ENCODE measurements at places on chromosomes 4 and X.

DNA sequence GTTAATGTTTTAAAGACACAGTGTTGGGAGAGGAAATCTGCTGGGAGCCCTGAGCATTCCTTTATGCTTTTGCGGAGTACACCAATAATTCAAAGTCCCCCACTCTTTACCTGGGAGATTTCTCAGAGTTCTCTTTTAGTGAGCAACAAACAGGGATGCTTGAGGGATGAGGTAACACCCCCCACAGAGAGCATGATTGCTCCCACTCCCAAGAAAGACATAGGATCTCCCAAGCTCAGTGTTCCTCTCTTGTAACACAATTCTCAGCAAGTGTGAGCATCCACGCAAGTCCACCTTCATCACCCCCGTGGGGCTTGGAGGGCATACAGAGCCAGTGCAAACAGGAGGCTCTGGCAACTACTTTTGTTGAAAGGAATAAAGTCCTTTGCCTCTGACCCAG lies 36.1 kb downstream of the GSPT2 start:
- H3K4me3 ChIP-seq = no peak overlapping the region
- H3K36me3 ChIP-seq = no peaks in the 10 kb centered on the region
- H3K27ac ChIP-seq = no peak overlapping the region
- H3K4me1 ChIP-seq = no peaks in the 10 kb centered on the region
- peaks cover 5% of the 10 kb centered on the region for H3K27me3 ChIP-seq
- DNase-seq = no peak

DNA sequence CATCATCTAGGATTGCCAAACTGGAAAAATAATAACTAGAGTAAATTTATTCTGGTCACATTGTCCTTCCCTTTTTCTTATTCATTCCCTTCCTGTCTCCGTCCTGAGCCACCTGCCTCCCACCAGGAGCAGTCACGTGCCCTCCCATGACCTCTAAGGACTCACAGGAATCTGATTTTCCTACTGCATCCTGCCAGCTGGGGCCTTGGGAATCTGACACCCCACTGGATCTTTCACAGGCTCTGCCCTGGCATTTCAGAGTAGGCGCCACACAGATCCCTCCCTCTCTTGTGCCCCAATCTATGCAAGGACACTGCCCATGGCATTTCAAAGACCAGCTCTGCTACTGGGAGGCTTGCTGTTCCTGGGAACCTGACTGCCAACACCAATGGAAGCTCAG lies 520.5 kb downstream of the PPARGC1A start:
- H3K27me3 ChIP-seq = no peaks in the 10 kb centered on the region
- no peak overlapping the region for H3K27ac ChIP-seq
- H3K4me3 ChIP-seq = no peak overlapping the region
- DNase-seq = no peak
- no peaks in the 10 kb centered on the region for H3K36me3 ChIP-seq
- no peaks in the 10 kb centered on the region for H3K4me1 ChIP-seq

- peaks cover 2% of the 10 kb centered on the region for H3K4me1 ChIP-seq
- H3K27ac ChIP-seq = no peak overlapping the region
- no peaks in the 10 kb centered on the region for H3K36me3 ChIP-seq
- no peak overlapping the region for H3K4me3 ChIP-seq
- H3K27me3 ChIP-seq = no peaks in the 10 kb centered on the region
- no peak for DNase-seq
These were observed 305.3 kb downstream of the FRMPD4 start for GRCh38 chrX:12443534-12444098.

GRCh38 chrX:30935985-30936384 lies 46.9 kb upstream of the TAB3 start:
- no peak for DNase-seq
- no peaks in the 10 kb centered on the region for H3K36me3 ChIP-seq
- no peak overlapping the region for H3K27ac ChIP-seq

- peaks cover 17% of the 10 kb centered on the region for H3K36me3 ChIP-seq
- peak overlapping the region; percentile 92 for H3K4me3 ChIP-seq
- peak; percentile 23 for DNase-seq
- H3K27me3 ChIP-seq = no peaks in the 10 kb centered on the region
These were observed 691 bp downstream of the MAGED1 start for GRCh38 chrX:51893931-51894696.

- no peak overlapping the region for H3K4me3 ChIP-seq
- H3K27me3 ChIP-seq = no peaks in the 10 kb centered on the region
- no peak for DNase-seq
- H3K36me3 ChIP-seq = no peaks in the 10 kb centered on the region
- H3K27ac ChIP-seq = no peak overlapping the region
These were observed 169.4 kb upstream of the BANK1 start for GRCh38 chr4:101621120-101621519.

DNA sequence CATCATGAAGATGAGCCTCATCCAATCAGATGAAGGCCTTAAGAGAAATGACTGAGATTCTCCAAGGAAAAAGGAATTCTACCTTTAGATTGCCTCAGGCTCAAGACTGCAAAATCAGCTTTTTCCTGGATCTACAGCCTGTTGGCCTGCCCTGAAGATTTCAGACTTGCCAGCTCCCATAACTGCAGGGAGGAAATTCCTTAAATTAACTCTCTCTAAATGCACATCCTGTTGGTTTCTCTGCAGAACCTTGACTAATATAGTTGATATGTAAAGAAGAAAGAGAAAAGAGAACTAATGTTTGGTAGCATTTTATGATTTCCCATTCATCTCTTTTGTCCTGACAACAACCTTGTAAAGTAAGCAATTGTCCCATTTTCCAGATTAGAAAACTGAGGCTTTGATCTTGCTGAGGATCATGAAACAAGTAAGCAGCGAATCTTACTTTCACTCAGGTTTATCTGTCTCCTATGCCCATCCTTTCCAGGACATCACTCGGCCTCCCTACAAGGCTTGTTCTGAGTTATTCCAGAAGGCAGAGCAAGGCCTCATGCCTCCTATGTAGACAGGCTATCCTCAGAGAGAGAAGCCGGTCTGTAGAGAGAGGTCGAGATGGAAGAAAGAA lies 115.0 kb upstream of the LDB2 start:
- no peak overlapping the region for H3K27ac ChIP-seq
- H3K4me3 ChIP-seq = no peak overlapping the region
- H3K27me3 ChIP-seq = no peaks in the 10 kb centered on the region
- no peaks in the 10 kb centered on the region for H3K36me3 ChIP-seq

DNA sequence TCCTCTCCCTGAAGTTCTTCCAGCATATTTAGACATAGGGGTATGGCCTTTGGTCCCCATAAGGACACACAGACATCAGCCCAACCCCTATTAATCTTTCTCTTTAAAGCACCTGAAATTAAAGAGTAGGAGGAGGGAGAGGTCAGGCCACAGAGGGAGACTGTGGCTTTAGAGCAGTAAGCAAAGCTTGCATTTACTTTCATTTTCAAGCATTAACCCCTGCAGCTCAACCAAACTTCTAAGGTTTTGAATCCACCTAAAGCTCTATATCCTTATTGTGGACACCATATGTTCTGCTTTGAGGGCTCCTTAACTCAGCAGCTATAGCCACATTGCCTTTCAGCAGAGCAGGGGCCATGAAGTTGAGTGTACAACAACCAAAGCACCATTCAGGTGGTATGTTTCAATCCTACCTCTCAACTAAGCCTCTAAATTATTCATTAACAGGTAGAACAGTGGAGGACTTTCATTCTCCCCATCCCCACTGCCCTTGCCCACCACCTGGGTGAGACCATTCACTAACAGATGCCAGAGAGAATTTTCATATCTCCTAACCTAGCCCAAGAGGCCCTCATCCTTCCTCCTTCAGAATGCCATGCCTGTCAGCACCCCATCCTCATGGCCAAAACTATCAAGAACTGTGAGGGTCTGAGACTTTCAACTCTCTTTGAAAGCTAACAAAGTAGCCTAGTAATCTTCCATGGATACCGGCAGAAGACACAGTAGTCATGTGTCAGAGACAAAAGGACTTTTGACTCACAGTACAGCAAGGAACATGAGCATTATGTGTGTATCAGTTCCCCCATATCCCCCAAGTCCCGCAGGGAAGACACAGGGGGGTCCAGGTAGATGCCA lies 20.8 kb downstream of the LIN54 start:
- DNase-seq = no peak
- H3K4me1 ChIP-seq = peaks cover 14% of the 10 kb centered on the region
- peaks cover 7% of the 10 kb centered on the region for H3K36me3 ChIP-seq
- no peak overlapping the region for H3K4me3 ChIP-seq
- no peak overlapping the region for H3K27ac ChIP-seq

- H3K4me3 ChIP-seq = no peak overlapping the region
- H3K27me3 ChIP-seq = no peaks in the 10 kb centered on the region
- no peaks in the 10 kb centered on the region for H3K4me1 ChIP-seq
These were observed 29.2 kb upstream of the PDGFRA start for GRCh38 chr4:54199919-54200318.

DNA sequence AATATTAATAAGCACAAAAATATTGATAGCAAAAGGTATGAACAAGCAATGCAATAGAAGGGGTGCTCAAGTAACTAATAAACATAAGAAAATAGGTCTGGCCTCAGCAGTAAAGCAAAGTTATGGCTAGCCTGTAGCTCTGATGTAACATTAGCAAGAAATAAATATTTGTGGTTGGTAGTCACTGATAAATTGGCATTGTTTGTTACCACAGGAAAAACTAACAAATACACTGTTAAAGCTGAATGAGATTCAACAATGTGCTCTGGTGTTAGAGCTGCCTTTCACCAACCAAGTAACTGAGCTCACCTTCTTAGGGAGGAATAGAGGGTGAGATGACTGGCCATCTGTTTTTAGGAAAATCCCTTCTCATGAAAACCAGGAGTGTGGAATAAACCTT lies 71.4 kb downstream of the AREG start:
- no peak for DNase-seq
- no peaks in the 10 kb centered on the region for H3K36me3 ChIP-seq
- no peak overlapping the region for H3K4me3 ChIP-seq

- no peak overlapping the region for H3K4me3 ChIP-seq
- H3K27me3 ChIP-seq = no peaks in the 10 kb centered on the region
- H3K4me1 ChIP-seq = no peaks in the 10 kb centered on the region
- no peaks in the 10 kb centered on the region for H3K36me3 ChIP-seq
- no peak overlapping the region for H3K27ac ChIP-seq
These were observed 18.5 kb downstream of the CPZ start for GRCh38 chr4:8610858-8611616.

DNA sequence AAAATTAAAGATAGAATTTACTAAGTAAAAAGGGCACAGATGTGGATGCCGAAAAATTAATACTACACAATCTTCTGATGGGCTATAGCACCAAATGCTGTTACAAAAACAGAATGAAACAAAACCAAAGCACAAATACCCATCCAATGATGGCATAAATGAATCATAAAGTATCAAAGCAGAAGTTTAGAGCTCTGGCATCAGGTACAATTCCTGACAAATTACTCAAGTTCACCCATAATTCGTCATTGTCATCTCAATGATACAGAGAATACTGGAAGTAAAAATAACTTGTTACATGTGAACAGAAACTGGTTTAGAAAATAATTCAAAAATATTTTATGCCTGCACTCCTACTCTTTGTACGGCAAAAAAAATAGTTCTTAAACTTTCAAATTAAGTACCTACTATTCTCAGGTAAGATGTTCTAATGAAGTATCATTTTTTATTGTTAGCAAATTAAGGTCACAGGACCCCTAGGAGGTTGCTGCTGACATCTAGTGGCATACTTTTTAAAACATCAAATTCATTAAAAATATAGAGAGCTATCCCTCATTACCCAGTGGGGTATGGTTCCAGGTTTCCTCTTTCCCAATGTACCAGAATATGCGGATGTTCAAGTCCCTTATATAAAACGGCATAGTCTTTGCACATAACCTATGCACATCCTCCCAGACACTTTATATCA lies 126.1 kb downstream of the INPP4B start:
- no peaks in the 10 kb centered on the region for H3K27me3 ChIP-seq
- no peak overlapping the region for H3K27ac ChIP-seq
- no peak for DNase-seq

- H3K27ac ChIP-seq = no peak overlapping the region
- no peak for DNase-seq
- H3K4me3 ChIP-seq = no peak overlapping the region
- no peaks in the 10 kb centered on the region for H3K27me3 ChIP-seq
These were observed 38.1 kb downstream of the HELQ start for GRCh38 chr4:83417566-83417965.

- no peak overlapping the region for H3K27ac ChIP-seq
- no peaks in the 10 kb centered on the region for H3K4me1 ChIP-seq
- H3K27me3 ChIP-seq = peaks cover 4% of the 10 kb centered on the region
- no peaks in the 10 kb centered on the region for H3K36me3 ChIP-seq
- no peak for DNase-seq
These were observed 60.9 kb upstream of the MXD4 start for GRCh38 chr4:2322841-2323240.

DNA sequence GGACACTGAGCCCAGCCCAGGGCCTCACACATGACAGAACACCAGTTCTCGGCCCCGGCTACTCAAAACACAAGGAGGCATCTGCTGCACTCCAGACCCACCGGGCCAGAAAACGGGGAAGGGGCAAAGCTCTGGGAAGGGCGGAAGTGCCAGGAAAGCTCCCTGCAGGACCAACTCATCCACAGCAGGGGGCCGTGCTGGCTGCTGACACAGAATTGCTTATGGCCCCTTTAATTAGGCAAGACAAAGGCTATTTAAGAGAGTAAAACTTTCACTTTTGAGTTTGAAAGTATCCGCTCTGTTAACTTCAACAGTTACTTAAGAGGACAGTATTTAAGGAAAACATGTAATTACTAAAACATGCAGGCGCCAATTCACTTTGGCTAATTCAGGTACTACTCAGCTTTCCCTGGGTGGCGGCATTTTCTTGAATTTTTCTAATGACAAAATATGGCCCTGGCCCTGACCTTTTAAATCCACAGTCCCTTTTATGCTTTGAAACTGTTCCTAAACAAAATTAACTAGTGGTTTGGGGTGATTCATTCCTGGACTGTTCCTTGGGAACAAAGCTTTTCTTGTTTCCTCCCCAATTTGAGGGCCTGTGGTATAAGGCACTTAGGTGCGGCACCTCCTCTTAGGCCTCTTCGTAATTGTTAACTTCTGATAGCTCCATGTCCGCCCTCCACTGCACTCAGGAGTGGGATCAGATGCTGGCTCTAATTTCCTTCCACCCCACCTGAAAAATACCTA lies 40.4 kb downstream of the NSG1 start:
- H3K27ac ChIP-seq = no peak overlapping the region
- H3K27me3 ChIP-seq = no peaks in the 10 kb centered on the region
- no peak for DNase-seq
- H3K4me1 ChIP-seq = no peaks in the 10 kb centered on the region

- H3K4me1 ChIP-seq = peaks cover 16% of the 10 kb centered on the region
- DNase-seq = no peak
- peaks cover 14% of the 10 kb centered on the region for H3K36me3 ChIP-seq
- no peak overlapping the region for H3K4me3 ChIP-seq
These were observed 11.2 kb downstream of the CD40LG start for GRCh38 chrX:136659174-136659573.

- no peak for DNase-seq
- no peaks in the 10 kb centered on the region for H3K4me1 ChIP-seq
- H3K27ac ChIP-seq = no peak overlapping the region
These were observed 121.2 kb downstream of the GASK1B start for GRCh38 chr4:158051401-158052235.

- H3K27me3 ChIP-seq = peaks cover 3% of the 10 kb centered on the region
- no peak for DNase-seq
- H3K4me1 ChIP-seq = no peaks in the 10 kb centered on the region
These were observed 65.4 kb downstream of the NKX6-1 start for GRCh38 chr4:84433633-84434222.

GRCh38 chrX:257681-258289 lies 23.4 kb upstream of the PLCXD1 start:
- no peaks in the 10 kb centered on the region for H3K36me3 ChIP-seq
- DNase-seq = no peak
- no peaks in the 10 kb centered on the region for H3K4me1 ChIP-seq
- no peaks in the 10 kb centered on the region for H3K27me3 ChIP-seq
- H3K4me3 ChIP-seq = no peak overlapping the region

- no peak for DNase-seq
- no peak overlapping the region for H3K4me3 ChIP-seq
- H3K4me1 ChIP-seq = no peaks in the 10 kb centered on the region
- H3K27ac ChIP-seq = no peak overlapping the region
- no peaks in the 10 kb centered on the region for H3K27me3 ChIP-seq
- H3K36me3 ChIP-seq = no peaks in the 10 kb centered on the region
These were observed 36.3 kb downstream of the SULT1E1 start for GRCh38 chr4:69823481-69824186.

Data from activated B cell treated with CpG ODN at 0.5 μM for 24 hours (primary cell).